ENCODE measurements at places on chromosomes 2 and 18. TPM values are rescaled to one million over a fixed set of nuclear protein-coding genes. Genes with fewer than 3 reads are reported as not detected.

MERTK gene
- 0.08 TPM for total RNA-seq

LBH gene
- 135 TPM for total RNA-seq

SPATA3 gene
- not detected for total RNA-seq

MARCO gene
- 0.22 TPM for total RNA-seq

SDC1 gene
- not detected for total RNA-seq

RNU2-63P gene
- 3.1 TPM for total RNA-seq

TP53I3 gene
- total RNA-seq = 0.30 TPM

DNA sequence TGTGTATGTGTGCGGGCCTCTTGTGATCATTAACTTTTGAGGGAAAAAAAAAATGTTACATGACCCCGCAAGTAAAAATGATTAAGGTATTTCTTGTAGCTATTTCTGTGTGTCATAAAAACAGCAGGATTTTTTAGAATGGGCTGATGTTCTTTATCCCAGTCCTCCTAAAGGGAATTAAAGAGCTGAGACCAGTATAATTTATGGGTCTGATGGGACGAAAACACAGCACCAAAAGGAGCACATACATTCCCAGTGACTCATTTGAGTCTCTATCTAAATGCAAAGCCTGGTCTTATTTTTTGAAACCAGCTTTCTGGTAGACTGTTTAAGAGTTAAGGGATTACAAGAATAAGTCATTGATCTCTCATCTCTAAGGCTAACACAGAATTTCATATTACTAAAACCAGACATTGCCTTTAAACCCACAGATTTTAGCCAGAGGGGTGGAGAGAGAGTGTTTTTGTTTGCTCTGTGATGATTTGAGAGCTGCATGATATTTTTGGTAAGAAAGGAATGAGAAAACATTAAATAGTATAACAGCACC lies 342.3 kb upstream of the EPHA4 start:
- no peak for DNase-seq
- no peak overlapping the region for H3K4me3 ChIP-seq
- H3K36me3 ChIP-seq = no peaks in the 10 kb centered on the region
- no peaks in the 10 kb centered on the region for H3K4me1 ChIP-seq

DNA sequence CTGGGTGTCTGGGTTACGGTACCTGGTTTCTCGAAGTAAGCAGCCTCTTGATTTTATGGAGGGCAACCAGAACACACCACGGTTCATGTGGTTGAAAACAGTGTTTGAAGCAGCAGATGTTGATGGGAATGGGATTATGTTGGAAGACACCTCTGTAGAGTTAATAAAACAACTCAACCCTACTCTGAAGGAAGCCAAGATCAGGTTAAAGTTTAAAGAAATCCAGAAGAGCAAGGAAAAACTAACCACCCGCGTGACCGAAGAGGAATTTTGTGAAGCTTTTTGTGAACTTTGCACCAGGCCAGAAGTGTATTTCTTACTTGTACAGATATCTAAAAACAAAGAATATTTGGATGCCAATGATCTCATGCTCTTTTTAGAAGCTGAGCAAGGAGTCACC lies 279.8 kb downstream of the PLCL1 start:
- H3K27ac ChIP-seq = no peak overlapping the region
- H3K4me1 ChIP-seq = no peaks in the 10 kb centered on the region
- no peak for DNase-seq
- H3K27me3 ChIP-seq = no peaks in the 10 kb centered on the region

GRCh38 chr2:58432491-58433170 lies 191.5 kb upstream of the FANCL start:
- no peak overlapping the region for H3K4me3 ChIP-seq
- no peaks in the 10 kb centered on the region for H3K36me3 ChIP-seq
- no peak for DNase-seq
- H3K4me1 ChIP-seq = peaks cover 2% of the 10 kb centered on the region
- no peak overlapping the region for H3K27ac ChIP-seq

- H3K27ac ChIP-seq = no peak overlapping the region
- no peak for DNase-seq
- peaks cover 8% of the 10 kb centered on the region for H3K4me1 ChIP-seq
- peaks cover 4% of the 10 kb centered on the region for H3K36me3 ChIP-seq
Observed at GRCh38 chr2:127455566-127456493, 37.6 kb downstream of the PROC start.

DNA sequence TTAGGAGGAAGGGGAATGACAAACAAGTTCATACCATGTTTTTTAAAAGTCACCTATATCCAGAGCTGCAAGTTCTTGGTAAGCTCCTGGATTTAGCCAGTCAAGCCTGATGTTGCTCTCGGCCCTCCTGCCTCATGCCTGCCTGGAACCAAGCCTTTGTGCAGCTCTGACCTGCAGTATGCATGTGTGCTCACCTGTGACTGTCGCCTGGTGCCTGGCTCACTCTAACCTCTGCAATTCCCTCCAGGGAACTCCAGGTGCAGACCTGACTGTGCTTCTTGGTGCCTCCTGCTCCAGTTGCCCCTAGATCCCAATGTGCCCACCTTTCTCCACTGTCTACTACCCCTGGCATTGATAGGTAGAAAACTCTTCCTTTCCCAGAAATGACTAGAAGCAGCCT lies 85.1 kb upstream of the ZBTB14 start:
- no peak overlapping the region for H3K27ac ChIP-seq
- DNase-seq = no peak
- H3K27me3 ChIP-seq = no peaks in the 10 kb centered on the region
- no peak overlapping the region for H3K4me3 ChIP-seq
- no peaks in the 10 kb centered on the region for H3K36me3 ChIP-seq
- H3K4me1 ChIP-seq = no peaks in the 10 kb centered on the region

DNA sequence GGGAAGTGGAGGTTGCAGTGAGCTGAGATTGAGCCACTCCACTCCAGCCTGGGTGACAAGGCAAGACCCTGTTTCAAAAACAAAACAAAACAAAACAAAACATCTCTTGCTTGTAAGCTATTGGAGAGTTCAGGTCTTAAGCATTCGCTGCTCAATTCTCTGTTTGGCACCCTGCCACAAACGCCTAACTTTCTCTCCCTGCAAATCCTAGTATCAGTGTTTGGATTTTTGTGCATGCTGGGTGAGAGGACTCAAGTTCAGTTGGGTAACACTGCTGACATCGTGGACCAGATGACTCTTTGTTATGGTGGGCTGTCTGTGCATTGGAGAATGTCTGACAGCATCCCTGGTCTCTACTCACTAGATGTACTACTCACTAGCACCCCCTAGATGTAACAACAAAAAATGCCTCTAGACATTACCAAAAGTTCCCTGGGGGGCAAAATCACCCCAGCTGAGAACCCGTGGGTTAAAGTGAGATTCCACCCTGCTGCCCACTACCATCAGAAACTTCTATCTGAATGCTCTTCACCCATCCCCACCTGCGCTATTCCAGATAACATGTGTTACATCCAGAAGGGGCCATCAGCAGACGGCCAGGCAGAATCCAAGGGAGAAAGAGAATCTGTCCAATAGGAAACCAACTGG lies 50.9 kb downstream of the CACNB4 start:
- no peak overlapping the region for H3K4me3 ChIP-seq
- H3K36me3 ChIP-seq = no peaks in the 10 kb centered on the region
- H3K4me1 ChIP-seq = no peaks in the 10 kb centered on the region

- no peaks in the 10 kb centered on the region for H3K4me1 ChIP-seq
- H3K27me3 ChIP-seq = no peaks in the 10 kb centered on the region
Observed at GRCh38 chr2:195863564-195863963, 205.1 kb downstream of the DNAH7 start.

DNA sequence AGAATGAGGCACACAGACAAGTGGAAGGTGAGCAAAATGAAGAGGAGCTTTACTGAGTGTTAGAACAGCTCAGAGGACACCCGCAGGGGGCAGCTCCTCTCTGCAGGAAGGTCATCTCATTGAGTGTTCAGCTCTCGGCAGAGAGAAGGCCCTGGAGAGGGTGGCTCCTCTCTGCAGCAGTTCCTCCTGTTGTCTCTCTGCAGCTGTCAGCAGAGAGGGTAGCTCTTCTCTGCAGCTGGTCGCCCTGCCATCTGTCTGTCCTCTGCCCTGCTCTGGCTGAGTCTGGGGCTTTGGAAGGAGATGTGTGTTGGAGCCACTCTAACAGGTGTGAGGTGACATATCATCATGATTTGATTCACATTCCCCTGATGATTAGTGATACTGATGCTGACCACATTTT lies 6.8 kb upstream of the SNTG2 start:
- no peak for DNase-seq
- no peak overlapping the region for H3K27ac ChIP-seq
- peaks cover 4% of the 10 kb centered on the region for H3K4me1 ChIP-seq
- no peak overlapping the region for H3K4me3 ChIP-seq

DNA sequence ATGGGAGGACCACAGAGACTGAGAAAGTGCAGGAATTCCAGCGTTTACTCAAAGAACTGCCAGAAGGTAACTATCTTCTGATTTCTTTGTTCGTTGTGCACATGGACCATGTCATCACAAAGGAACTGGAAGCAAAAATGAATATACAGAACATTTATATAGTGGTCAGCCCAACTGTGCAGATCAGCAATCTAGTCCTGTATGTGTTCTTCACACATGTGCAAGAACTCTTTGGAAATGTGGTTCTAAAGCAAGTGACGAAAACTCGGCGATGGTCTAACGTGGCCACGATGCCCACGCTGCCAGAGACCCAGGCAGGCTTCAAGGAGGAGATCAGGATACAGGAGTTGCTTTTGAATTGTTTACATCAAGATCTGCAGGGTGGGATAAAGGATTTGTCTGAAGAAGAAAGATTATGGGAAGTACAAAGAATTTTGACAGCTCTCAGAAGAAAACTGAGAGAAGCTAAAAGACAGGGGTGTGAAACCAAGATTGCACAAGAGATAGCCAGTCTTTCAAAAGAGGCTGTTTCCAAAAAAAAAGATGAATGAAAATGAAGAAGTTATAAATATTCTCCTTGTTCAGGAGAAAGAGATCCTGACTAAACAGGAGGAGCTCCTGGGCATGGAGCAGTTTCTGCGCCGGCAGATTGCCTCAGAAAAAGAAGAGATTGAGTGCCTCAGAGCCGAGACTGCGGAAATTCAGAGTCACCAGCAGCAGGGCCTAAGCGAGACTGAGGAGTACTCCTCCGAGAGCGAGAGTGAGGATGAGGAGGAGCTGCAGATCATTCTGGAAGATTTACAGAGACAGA lies 8.3 kb upstream of the CHST10 start:
- H3K27ac ChIP-seq = no peak overlapping the region
- H3K4me3 ChIP-seq = no peak overlapping the region
- H3K27me3 ChIP-seq = no peaks in the 10 kb centered on the region
- H3K4me1 ChIP-seq = peaks cover 2% of the 10 kb centered on the region

- no peak for DNase-seq
- H3K36me3 ChIP-seq = no peaks in the 10 kb centered on the region
- H3K27me3 ChIP-seq = peaks cover 5% of the 10 kb centered on the region
- H3K4me3 ChIP-seq = no peak overlapping the region
Observed at GRCh38 chr18:489244-490023, 11.1 kb downstream of the COLEC12 start.

DNA sequence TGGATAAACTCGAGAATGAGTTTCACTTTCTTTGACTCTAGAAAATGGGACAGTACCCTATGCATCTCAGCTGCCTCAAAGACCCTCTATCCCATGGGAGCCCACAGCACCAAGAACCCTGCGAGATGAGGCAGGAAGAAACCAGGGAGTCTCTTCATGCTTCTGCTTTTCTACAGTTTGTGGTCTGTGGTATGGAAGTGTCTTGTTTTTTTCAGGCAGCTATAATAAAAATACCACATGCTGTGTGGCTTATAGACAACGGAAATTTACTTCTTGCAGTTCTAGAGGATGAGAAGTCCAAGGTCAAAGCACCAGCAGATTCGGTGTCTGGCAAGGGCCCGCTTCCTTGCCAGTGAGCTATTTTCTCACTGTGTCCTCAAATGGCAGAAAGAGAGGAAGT lies 257.9 kb downstream of the SUCLG1 start:
- no peaks in the 10 kb centered on the region for H3K4me1 ChIP-seq
- H3K27ac ChIP-seq = no peak overlapping the region
- DNase-seq = no peak
- H3K36me3 ChIP-seq = no peaks in the 10 kb centered on the region
- H3K4me3 ChIP-seq = no peak overlapping the region

GRCh38 chr2:45190481-45190942 lies 181.3 kb upstream of the SIX2 start:
- H3K4me3 ChIP-seq = no peak overlapping the region
- no peaks in the 10 kb centered on the region for H3K4me1 ChIP-seq
- no peak overlapping the region for H3K27ac ChIP-seq
- H3K27me3 ChIP-seq = peaks cover 14% of the 10 kb centered on the region
- H3K36me3 ChIP-seq = no peaks in the 10 kb centered on the region

All from CD4-positive, alpha-beta T cell (primary cell).